ENCODE measurements at places on chromosomes 13 and 19.
A peak's percentile ranks its signal among the peaks of the same experiment; 100 is the strongest.

DNA sequence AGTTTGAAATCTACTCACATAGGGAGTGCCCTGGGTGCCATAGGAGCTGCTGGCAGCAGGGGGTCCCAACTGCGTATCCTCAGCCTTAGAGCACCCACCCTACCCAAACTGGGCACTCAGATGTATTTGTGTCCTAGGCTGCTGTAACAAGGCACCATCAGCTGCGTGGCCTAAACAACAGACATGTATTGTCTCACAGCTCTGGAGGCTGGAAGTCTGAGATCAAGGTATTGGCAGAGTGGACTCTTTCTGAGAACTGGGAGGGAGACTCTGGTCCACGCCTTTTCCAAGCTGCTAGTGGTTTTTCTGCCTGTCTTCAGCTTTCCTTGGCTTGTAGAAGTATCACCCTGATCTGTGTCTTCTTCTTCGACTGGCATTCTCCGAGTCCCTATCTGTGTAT lies 83.6 kb downstream of the FGF14 start:
- DNase-seq = no peak

DNA sequence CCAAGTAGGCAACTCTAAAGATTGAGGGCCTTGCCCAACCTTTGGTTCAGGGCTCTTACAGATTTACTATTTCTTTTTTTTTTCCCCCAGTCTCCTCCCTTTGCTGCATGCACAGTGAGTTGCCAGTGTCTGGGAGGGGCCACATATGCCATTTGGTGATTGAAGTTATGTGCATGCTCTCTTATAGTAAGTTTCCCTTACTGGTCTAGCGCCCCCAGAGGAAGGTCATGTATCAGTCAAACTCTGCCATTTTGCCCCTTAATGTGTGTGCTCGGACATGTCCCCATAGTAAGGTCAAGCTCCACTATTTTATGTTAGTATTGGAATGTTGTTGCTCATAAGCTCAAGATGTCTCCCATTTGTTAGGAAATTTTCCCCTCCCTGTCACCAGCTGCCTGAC lies 1138.0 kb upstream of the SLC10A2 start:
- no peak for DNase-seq

GRCh38 chr19:41784312-41784711 lies 12.1 kb upstream of the CEACAM3 start:
- no peak for DNase-seq

DNA sequence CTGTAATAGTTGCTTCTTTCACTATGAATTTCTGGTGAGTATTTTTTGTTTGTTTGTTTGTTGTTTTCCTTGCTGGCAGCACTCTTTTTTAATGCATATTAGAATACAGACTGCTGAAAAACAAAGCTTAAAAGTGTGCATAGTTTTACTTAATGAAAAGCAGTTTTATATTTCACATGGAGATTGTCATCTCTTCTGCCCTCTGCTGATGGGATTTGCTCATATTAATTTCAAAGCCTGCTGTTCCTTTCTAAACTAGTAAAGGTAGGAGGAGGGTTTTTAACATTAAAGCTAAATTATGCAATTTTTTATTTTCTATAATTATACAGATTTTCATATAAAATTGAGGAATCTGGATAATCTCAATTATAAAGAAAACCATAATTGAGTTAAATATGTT lies 692.6 kb upstream of the SLITRK1 start:
- DNase-seq = no peak

GRCh38 chr19:33245948-33246708 lies 20.5 kb upstream of the SLC7A10 start:
- no peak for DNase-seq

- DNase-seq = peak; percentile 88
These were observed 195.6 kb downstream of the GGACT start for GRCh38 chr13:100392709-100393630.

DNA sequence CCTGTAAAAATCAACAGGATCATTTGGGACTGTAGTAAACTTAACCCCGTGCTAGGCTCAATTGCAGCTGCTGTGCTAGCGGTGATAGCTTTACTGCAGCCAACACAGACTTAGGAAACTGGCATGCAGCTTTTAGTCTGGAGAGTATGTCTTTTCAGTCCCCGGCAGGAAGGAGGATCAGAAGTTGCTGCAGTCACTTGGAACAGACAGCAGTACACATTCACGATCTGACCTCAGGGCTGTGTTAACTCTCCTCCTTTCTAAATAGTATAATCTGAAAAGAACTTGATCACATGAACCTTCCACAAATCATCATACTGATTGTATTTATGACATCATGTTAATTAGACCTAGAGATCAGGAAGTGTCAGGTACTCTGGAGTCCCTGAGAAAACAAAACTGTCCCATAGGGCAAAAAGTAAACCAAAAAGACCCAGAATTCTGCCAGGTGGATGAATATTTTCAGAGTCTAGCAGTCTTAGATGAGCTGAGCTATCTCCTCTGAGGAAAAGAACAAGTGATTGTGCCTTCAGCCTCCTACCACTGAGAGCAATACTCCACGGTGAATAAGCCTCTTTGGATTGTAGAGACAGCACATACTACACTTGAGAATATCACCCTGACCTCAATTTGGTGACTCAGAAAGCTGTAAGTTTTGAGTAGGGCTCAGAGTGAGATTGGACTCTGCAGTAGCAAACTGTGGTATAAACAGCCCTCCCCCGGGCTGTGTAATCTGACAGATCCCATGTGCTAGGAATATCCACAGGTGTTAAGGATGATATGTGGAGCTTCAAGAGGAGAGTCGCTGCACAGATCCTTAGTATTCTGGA lies 181.0 kb upstream of the GPR12 start:
- peak; percentile 74 for DNase-seq

DNA sequence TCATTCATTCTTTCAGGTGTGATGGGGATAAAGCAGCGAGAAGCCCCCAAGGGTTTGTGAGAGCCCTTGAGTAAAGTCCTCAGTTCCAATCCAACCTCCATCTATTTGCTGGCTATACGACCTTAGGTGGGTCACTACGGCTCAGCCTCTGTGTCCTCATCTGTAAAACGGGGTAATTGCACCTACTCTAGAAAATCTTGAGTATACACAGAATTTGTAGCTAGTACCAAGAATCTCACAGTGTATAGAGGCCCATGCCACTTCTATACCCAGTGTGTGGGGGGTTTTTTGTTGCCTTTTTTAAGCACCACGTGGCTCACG lies 406 bp upstream of the DNMT1 start:
- DNase-seq = no peak

DNA sequence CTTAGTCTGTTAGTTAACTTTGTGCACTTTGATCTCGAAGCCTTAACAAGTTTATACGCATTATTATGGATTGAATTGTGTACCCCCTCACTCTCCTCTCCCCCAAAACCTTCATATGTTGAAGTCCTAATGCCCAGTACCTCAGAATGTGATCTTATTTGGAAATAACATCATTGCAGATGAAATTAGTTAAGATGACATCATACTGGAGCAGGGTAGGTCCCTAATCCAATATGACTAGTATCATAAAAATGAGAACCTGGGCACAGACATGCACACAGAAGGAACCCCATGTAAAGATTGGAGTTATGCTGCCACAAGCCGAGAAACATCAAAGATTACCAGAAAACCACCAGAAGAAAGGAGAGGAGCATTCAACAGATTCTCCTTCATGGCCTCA lies 85.8 kb upstream of the TSC22D1 start:
- DNase-seq = no peak

- no peak for DNase-seq
These were observed 11.6 kb upstream of the NAA16 start for GRCh38 chr13:41299316-41300094.

- DNase-seq = no peak
These were observed 293.8 kb downstream of the FGF9 start for GRCh38 chr13:21964686-21965085.

Data from RCC 7860 (cell line).